ENCODE measurements at places on chromosomes 2 and 18.

DNA sequence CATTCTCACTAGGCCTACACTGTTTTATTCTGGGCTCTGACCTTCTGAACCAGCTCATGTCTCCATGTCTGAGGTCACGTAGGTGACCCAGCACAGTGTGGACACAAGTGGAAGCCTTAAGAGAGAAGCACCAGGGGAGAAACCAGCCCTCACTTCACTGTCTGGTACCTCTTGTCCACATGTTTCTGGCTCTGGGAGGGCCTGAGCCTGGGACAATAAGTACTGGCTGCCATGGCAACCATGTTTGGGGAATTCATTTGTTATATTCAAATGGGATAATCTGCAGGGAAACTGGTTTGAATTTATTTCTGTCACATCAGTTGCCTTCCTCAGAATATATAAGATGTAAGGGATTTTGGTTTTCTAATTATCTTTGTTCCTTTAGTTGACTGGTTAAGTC, 23.3 kb downstream of the MYO3B start:
- DNase-seq: no peak

GRCh38 chr18:9613550-9614400, 584 bp downstream of the PPP4R1 start:
- DNase-seq: no peak

GRCh38 chr2:177171418-177171865, 41.2 kb upstream of the HNRNPA3 start:
- DNase-seq: no peak

DNA sequence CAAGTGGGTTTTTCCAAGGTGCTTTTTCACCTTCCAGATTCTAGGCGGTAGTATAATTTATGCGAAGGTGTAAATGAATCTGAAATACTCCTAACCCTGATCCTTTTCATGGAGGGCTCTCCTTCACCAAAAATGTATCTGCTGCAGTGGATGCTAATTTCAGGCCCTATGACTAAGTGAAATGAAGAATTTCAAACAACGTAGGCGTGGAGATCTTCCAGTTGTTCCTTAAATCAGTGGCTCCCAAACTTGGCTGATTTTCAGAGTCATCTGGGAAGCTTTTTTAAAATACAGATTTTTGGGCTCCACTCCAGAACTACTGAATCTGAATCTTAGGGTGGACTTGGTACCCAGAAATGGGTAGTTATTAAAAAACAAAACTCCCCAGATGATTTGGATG, 5.5 kb downstream of the GCKR start:
- no peak for DNase-seq

DNA sequence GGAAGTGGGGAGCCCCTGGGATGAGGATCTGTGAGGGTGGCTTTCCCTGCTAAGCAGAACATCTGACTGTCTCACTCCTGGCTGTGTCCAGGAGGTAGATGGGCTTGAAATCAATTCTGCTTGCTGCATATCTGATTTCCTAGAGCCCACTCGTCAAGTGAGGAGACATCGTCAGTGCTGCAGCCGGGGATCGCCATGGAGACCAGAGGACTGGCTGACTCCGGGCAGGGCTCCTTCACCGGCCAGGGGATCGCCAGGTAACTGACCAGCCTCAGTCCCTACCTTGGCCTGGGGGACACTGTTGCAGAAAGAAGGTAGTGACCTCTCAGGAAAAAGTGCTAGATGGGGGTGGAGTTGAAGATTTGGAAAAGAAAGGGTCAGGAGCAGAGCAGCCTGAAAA, 31.3 kb downstream of the CNGA3 start:
- DNase-seq: no peak

All from activated CD8-positive, alpha-beta memory T cell treated with anti-CD3 and anti-CD28 coated beads for 1 hour (primary cell).